Activated T-helper 1 cell treated with Interleukin-2 at 50 U/mL for 16 hours (primary cell): ENCODE measurements at places on chromosomes 1 and 21.

GRCh38 chr1:180254854-180255253 is 24.8 kb downstream of the LHX4 start:
- DNase-seq = no peak

DNA sequence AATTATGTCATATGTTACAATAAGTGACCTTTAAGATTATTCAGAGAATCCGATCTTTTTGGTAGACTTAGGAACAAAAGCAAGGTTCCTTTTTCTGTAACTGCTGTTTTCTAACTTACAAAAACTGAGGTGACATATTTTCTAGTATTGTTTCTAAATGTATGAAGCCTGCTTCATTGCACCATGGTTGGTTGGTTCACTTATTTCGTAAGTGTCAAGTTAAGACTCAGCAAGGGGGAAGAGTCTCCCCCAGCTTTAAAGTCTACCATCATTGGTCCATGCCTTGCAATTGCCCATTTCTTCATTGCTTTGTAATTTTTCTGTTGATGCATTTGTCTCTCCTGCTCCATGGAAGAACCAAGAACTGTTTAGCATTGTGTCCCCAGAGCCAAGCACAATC is 136.9 kb downstream of the DISC1 start:
- DNase-seq = no peak

DNA sequence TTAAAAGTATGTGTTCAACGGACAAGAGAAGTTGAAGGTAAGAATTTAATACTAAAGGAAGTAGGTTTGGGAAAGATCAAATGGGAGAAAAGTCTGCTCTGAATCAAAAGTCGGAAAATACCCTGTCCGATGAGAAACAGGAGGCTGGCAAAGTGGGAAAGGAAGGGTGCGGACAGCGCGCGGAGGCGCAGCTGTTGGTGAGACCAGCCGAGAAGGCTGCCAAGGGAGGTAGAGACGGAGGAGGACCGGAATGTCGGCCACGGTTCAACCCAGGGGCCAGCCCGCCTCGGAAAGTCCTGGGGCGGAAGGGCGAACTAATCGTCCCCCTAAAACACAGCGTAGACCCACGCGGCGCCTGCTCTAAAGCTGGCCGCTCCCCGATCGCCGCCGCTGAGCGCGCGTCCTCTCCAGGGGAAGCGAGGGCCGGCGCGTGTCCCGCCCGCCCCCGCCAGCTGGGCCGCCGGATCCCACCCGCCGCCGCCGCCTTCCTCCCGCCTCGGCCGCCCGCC is 639 bp upstream of the SPATA1 start:
- no peak for DNase-seq

DNA sequence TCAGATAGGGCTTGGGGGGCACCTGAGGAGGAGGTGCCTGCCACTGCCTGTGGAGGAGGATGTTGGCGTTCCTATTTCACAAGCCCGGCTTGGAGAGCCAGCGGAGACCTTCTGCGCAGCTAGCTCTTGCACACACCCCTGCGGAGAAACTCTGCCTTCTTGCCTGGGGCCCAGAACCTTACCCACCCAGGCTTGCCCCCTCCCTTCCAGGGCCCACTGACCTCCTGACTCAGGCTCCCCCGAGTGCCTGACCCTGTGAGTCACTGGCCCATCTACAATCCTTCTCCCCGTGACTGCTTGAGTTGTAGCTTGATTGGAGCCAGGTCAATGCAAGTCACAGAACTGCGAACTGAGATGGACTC is 3.4 kb downstream of the HES2 start:
- DNase-seq = no peak

GRCh38 chr1:181545395-181545794 is 62.1 kb downstream of the CACNA1E start:
- DNase-seq = no peak

DNA sequence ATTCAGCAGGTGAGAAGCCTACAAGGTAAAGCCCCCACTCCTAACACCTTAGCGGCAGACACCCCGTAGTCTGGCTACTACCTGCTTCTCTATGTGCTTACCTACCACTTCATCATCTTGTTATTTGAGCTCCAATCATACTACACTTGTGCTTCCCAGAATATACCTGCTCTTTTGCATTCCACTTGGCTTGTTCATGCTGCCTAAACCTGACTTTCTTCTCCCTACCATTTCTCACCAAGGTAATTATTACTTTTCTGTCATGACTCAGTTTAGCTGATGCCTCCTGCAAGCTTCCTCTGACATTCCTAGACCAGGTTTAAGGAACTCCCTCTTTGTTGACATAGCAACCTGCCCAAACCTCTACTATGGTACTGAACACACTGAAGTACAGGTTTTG is 495.6 kb upstream of the C1orf87 start:
- DNase-seq = no peak

GRCh38 chr1:224767031-224767430 is 150.9 kb downstream of the CNIH3 start:
- no peak for DNase-seq
